ENCODE measurements at places on chromosomes 4 and X.

DNA sequence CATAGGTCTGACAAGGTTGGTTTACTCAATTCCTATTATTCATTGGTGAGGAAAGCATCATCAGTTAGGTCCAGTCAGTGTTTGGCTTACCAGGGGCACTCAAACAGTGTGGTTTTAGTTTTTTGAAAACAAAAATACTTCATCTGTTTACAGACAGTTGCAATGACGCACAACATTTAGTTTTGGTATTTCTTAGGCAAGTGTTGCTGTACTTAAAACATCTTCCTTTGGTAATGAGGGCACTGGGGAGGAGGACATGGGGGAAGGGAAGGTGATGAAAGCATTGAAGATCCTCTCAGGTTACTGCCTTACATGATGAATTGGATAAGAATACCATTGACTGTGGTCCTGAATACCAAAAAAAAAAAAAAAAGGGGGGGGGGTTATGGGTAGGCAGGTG, 93.7 kb upstream of the MAOA start:
- no peak for DNase-seq

DNA sequence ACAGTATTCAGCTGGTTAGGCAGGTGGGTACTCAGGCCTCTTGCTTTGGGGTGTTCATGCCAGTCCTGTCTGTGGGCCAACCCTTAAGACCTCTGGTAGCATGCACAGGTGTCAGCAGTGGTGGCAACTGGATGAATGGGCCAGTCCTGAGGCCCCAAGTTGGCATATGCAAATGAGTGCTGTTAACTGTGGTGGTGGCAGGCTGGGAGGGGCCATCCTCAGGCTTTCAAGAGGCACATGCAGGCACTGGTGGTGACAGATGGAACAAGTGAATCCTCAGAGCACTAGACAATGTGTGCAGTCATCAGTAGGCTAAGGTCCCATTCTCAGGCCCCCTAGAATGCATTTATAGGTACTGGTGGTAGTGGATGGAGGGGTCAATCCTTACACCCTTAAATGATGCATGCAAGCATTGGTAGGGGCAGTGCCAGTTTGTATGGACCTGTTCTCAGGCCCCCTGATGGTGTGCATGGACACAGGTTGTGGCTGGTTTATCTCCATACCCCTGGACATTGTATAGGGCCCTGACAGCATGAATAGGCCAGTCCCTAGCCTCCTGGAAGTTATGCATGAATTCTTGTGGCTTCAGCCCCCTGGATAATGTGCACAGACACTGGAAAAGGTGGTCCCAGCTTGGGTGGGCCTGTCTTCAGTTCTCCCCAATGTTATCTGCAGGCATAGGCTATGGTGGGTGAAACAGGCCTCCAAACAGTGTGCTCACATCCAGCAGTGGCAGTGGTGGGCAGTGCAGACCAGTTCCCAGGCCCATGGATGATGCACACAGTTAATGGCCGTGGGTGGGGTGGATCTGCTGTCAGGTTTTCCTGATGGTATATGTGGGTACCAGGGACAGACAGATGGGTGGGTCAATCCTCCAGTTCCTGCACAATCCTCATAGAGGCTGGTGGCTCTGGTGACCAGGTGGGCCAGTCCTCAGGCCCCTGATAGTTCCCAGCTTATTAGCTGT, 24.7 kb downstream of the TECRL start:
- no peak for DNase-seq

- DNase-seq, result no peak
These were observed 76.6 kb downstream of the ARHGAP10 start for GRCh38 chr4:147808447-147808846.

DNA sequence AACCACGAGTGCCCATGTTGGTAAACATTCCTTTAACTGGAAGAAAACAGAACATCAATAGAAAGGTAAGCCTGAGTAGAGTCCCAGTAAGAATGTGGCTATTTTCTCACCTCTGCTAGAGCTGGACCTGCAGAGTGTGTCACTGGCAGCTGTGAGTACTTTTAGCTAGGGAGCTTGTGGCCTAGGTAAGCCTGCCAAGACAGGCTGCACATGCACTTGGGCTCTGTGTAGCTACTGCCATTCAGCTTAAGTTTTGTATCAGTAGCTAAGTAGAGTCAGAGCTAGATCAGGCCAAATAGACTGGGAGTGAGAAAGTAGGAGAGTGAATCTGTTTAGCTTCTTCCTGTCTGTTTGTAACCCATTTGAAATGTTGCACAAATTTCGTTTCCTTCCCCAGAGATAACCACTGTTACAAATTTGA, 35.3 kb downstream of the RBPJ start:
- DNase-seq, result no peak

DNA sequence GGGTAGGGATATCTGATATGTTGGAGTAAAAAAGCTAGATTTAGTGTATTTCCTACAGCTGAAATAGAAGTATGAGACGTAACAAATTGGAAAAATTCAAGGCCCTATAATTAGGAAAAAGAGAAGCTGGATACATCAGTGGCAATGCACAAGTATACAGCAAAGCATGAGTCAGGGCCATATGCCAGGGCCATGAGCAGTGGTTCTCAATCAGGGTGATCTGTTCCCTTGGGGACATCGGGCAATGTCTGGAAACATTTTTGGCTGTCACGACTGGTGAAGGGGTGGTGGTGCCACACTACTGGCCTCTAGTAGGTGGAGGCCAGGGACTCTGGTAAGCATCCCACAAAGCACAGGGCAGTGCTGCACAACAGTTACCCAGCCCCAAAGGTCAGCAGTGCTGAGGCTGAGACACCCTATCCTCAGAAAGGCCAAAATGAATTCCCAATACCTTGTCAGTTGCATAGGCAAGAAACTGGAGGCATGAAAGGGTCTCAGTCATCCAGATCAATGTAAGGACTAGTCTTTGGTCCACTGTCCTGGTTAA, 36.8 kb upstream of the NAP1L5 start:
- DNase-seq, result no peak

DNA sequence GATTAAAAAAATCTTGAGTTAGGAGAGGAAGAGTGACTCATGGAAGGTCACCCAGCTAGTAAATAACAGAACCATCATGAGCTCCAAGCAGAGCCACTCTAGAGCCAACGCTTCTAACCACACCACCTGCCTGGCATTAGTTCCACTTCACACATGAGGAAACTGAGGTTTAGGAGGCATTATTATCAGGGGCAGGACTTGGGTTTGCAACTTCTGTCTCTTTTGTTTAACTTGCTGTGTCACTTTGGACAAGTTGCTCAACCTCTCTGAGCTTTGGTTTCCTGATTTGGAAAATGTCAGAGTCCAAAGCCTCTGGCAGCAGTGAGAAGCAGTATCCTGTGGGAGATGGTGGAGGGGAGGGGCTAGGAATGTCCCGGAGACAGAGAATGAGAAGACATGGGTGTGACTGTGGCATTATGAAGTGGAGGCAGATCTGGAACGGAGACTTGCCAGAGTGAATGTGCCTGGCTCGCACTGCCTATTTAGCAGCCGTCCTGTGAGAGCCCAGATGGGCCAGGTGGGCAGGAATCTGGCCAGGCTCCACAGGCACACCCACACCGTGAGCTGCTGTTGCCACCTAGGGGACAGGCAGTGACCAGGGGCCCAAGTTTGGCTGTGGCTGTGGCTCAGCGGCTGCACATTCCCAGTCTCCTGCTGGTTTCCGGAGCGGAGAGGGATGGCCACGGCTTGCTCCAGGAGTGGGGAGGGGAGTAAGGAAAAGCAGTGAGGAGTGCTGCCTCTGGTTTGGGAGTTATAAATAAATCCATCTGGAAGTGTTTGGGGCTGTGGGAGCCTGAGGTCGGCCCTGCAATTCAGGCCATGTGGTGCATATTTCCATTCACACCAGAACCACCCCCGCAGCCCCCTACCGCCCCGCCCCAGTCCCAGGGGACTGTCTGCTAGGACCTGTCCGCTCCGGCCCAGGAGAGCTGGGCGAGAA, 93.4 kb downstream of the NHSL2 start:
- no peak for DNase-seq

GRCh38 chr4:76811604-76812412, 86.1 kb downstream of the SOWAHB start:
- no peak for DNase-seq

DNA sequence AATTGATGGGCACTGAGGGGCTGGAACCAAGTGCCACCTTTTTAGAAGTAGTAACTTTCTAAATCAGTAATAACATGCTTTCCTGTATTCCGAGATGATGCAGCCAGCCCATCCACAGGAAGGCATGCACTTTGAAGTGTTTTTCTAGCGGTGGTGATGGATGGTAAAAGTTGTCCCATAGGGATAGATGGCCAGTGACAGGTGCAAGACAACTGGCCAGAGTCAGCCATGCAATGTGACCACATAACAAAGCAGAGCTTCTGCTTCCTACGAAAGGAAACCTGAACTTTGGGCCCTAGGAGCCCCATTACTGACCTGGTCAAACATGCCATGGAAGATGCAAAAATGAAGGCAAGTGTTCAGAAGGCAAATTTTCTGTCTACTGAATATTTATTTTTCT, 72.3 kb downstream of the NR3C2 start:
- no peak for DNase-seq

DNA sequence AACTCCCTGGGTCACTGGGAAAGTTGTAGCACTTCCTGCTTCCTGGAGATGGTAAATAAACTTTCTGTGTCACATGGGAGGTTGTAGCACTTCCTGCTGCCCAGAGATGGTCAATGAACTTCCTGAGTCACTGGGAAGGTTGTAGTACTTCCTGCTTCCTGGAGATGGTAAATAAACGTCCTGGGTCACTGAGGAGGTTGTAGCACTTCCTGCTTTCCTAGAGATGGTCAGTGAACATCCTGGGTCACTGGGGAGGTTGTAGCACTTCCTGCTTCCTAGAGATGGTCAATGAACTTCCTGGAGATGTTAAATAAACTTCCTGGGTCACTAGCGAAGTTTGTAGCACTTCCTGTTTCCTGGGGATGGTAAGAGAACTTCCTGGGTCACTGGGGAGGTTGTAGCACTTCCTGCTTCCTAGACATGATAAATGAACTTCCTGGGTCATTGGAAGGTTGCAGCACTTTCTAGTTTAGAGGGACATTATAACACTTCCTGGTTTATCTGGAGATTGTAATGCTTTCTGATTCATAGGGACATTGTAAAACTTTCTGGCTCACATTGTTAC, 62.3 kb upstream of the CD99 start:
- no peak for DNase-seq

- no peak for DNase-seq
These were observed 61.2 kb downstream of the SH3BGRL start for GRCh38 chrX:81263059-81263458.

GRCh38 chr4:123922847-123923246, 526.3 kb downstream of the SPRY1 start:
- DNase-seq, result no peak

DNA sequence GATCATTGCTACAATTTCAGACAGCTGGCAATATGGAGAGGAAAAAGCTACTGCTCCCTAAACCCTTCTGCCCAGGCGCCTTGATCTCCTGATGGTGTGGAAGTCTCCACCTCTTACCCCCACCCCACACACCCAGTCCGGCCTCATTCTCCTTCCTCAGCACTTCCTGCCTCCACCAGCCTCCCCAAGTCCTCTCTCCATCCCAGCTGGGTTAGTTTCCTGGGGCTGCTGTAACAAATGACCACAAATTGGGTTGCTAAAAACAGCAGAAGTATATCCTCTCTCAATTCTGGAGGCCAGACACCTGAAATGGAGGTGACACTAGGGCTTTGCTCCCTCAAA, 1.1 kb upstream of the CCNQ start:
- no peak for DNase-seq

GRCh38 chr4:88706574-88706973, 8.9 kb upstream of the NAP1L5 start:
- peak; percentile 87 for DNase-seq

- no peak for DNase-seq
These were observed 147.7 kb upstream of the GRIA3 start for GRCh38 chrX:123036401-123036800.
